ENCODE measurements at places on chromosomes 6 and 20.
A peak's percentile ranks its signal among the peaks of the same experiment; 100 is the strongest.

GRCh38 chr20:17699931-17700351 is at the start of gene BANF2:
Gene BANF2 (plus strand): TSS chr20:17699966. CDS start chr20:17725026, 25,060 bp downstream.
- no peak for DNase-seq

- DNase-seq: no peak
These were observed 3.2 kb upstream of the DEF6 start for GRCh38 chr6:35294308-35294945.

DNA sequence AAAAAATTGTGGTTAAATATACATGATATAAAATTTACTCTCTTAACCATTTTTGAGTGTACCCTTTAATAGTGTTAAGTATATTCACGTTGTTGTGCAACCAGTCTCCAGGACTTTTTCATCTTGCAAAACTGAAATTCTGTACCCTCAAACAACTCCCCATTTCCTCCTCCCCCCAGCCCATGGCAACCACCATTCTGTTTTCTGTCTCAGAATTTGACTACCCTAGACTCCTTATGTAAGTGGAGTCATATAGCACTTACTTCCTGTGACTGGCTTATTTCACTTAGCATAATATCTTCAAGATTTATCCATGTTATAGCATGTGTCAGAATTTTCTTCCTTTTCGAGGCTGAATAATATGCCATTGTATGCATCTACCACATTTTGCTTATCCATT is 5.1 kb downstream of the VPS16 start:
- no peak for DNase-seq

GRCh38 chr20:53447316-53447715 is 146.3 kb downstream of the ZNF217 start:
- DNase-seq: no peak

DNA sequence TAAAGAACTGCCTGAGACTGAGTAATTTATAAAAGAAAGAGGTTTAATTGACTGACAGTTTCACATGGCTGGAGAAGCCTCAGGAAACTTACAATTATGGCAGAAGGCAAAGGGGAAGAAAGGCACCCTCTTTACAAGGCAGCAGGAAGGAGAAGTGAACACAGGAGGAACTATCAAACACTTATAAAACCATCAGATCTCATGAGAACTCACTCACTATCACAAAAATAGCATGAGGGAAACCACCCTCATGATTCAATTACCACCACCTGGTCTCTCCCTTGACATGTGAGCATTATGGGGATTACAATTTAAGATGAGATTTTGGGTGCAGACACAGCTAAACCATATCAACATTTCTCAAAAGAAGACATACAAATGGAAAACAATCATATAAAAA is 266.3 kb downstream of the EPM2A start:
- no peak for DNase-seq

GRCh38 chr6:80165143-80165542 is 58.7 kb downstream of the BCKDHB start:
- DNase-seq: no peak

GRCh38 chr6:17863901-17864754 is 123.3 kb downstream of the KIF13A start:
- no peak for DNase-seq

DNA sequence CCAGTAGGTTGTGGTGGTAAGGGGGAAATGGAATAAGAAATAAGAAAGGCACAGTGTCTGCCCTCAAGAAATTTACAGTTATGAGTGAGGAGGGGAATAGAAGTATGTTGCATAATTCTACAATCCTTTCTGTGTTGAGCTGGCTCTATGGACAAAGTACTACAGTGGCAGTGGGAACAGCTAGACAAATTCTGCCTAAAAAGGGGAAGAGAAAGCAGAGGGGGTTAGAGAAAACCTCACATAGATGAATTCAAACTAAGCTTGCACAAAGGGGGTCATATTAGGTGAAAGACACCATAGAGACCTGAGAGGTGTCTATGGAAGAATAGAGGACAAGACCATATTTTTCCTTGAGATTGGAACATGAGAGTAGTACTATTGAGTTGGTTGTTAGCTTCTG is 146.9 kb upstream of the VGLL2 start:
- no peak for DNase-seq

GRCh38 chr6:16338577-16339264 is 100.3 kb downstream of the GMPR start:
- DNase-seq: no peak

DNA sequence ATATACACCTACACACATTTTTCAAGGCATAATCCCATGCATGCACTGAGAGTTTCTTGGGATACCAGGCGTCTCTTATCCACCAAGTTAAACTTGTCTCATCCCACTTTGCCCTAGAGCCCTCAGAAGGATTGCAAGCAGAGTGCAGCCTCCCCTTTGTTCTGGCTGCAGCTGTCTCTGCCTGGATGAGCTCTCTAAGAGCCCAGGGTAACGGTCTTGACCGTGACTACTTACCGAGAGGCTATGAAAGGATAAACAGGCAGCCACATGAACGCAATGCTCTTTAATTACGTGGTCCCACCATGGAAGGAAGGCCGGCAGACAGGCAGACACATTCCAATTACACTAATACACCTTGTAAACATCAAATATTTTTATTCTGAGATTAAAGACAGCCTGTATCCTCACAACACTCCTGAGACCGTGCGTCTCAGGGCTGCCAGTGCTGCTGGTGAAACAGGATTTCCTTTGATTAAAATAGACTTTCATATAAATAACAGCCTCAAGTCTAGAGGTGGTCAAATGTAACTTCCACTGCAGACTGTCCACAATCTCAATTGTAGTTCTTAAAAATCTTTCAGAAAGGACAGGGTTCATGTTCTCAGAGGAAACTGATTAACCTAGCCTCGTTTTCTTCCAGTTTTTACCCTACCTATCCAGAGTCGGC is 210.0 kb upstream of the PRDM1 start:
- DNase-seq: no peak

- DNase-seq: no peak
These were observed 3.5 kb upstream of the LTA start for GRCh38 chr6:31568537-31568961.

- no peak for DNase-seq
These were observed 100.6 kb downstream of the NKAIN2 start for GRCh38 chr6:123904228-123904627.

DNA sequence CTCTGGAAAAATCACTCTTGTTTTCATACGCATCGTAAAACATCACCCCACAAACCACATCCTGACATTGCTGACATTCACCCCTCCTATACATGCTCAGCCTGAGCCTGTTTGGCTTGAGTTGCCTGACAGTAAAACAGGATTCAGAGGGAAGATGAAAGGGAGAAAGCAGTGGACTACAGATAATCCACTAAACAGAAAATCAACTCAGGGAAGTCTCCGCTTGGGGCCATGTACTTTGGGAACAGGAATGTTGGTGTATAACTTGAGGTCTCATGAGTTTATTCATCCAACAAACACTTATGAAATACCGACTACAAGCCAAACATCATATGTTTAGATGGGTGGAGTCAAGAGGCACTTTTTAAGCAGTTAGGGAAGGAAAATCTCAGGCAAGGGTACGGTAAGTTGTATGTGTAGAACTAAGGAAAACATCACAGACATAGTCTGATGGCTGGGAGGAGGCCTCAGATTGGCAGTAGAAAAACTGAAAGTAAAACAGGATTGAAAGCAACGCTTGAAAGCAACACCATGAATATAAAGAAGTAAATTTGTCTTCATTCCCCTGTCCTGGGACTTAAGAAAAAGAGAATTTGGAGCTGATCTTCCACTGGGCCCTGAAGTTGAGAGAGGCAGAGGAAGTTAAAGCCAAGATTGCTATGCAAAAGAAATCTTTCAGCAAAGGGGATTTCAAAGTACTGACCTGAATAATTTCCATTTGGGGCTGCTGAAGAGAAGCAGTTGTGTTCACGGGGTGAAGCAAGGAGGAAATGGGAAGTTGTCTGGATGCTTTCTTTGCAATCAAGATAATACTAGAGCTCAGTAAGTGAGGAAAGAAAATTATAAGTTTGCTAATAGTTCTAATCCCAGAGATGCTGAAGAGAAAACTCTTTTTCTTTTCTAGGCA is 28.8 kb downstream of the PDE7B start:
- DNase-seq: no peak

- no peak for DNase-seq
These were observed 556 bp downstream of the NKX2-4 start for GRCh38 chr20:21396599-21397340.

- no peak for DNase-seq
These were observed 1274.9 kb upstream of the GJE1 start for GRCh38 chr6:140857739-140858380.

- DNase-seq: no peak
These were observed 48.0 kb downstream of the ADTRP start for GRCh38 chr6:11730641-11731040.

DNA sequence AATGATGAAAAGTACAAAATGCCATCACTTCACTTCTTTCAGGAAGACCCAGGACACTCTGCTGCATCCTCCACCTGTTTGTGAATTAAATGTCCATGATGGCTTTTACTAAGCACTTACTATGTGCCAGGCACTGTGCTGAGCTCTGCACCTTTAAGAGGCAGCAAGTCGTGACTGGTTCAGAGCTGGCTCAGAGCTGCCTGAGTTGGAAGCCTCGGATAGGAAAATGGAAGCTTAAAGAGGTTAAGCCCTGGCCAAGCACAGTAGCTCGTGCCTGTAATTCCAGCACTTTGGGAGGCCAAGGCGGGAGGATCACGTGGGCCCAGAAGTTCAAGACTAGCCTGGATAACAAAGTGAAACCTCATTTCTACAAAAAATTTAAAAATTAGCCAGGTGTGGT is 95.6 kb downstream of the SNX5 start:
- DNase-seq: no peak

DNA sequence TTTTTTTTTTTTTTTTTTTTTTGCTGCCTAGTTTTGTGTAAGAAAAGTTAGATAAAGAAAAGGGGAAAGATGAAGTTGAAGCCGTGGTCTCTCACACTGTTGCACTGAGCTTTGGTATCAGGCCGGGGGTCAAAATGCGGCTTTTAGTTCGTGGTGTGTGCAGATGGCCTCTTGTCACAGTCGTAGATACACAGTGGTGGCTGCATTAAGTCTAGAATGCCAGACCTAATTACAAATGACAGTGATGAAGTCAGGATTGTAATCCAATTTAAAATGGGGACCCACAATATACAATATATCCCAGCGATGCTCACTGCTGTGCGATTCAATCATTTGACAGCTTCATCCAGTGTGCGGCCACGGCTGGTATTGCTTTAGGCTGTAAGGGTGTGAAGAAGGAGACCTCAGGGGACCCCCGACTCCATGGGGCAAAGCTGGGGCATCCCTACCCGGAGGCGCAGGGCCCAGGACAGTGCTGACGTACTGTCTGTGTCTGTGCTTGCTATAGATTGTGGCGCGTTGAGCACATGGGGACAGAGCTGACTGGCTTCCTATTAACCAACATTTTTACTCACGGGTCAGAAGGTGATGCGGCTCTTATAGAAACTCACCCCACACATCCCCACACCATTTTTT is 210.0 kb upstream of the SOX4 start:
- no peak for DNase-seq

GRCh38 chr6:35044761-35045421 is 96.2 kb downstream of the TCP11 start:
- DNase-seq: no peak

GRCh38 chr6:148182378-148182777 is 160.3 kb upstream of the SASH1 start:
- DNase-seq: no peak

GRCh38 chr6:105108631-105109262 is 71.1 kb downstream of the POPDC3 start:
- no peak for DNase-seq

DNA sequence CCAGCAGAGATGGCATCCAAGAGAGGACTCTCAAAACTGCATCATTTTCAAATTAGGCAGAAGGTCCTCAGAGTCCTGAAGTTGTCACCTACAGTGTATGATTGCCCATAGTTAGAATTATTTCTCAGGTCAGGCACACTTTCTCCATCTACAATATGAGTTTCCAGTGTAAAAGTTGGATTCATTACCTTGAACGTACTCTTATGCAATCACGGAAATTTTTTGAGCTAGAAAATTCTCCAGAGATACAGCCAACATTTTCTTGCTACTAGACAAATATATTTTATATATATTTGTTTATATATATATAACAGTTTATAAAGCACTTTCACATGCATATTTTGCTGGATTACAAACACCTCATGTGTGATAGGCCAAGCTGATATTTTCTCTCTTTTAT is 29.4 kb upstream of the SERPINB1 start:
- DNase-seq: no peak

DNA sequence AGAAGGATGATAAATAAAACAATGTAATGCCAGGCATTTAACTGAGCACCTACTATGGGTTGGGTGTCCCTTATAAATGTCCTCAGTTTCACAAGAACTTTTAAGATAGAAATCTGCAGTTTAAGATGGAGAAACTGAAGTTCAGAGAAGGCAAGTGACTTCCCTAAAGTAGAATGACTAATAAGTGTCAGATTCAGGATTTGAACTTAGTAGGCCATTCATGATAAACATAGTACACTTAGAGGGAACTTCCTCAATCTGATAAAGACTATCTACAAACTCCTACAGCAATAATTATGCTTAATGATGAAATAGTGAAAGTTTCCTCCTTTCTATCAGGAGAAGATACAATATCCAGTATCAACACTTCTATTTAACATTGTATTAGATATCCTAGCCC is 43.9 kb downstream of the NCR2 start:
- no peak for DNase-seq

GRCh38 chr6:125789576-125790357 is 993 bp upstream of the NCOA7 start:
- DNase-seq: no peak

DNA sequence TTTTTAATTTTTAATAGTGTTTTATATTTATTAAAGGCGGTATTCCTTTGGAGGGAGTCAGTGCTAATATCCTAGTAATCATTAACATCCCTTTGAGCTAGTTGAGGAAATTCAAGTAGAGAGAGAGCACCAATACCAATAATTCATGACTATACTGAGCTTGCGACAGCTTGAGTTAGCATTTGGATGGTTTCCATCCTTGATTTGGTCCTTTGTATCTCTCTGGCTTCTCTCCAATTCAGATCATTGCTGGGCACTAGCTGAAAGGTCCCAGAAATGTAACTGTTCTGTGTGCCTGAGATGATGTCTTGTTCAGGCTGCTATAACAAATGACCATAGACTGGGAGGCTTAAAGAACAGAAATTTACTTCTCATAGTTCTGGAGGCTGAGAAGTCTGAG is 77.0 kb downstream of the RNF144B start:
- DNase-seq: peak; percentile 48

DNA sequence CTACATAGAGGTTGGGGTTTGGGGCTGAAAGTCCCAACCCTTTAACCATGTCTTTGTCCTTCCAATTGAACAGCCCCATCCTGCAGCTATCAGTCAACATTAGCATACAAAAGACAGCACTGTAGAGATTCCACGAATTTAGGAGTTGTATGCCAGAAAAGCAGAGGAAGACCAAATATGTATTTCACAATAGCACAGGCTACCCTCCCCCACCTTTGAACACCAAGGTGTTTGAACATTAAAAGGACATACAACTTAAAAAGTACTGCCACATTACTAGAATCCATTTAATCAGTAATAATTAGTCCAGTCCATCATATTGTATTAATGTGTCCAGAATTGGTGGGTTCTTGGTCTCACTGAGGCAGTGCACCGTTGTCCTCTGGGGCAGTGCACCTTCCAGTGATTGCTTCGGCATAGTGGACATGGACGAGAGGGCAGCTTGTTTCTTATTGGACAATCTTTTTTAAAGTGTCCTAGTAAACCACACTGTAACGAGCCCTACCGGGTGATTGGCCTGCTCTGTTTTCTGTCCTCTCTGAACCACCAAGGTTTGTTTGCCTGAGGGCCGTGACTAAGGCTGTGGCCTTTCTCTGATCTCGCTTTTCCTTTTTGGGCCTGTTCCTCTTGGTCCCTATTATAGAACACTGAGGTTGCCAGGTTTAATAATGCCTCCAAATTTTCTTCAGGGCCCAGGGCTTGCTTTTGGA is 36.4 kb downstream of the GSTA4 start:
- DNase-seq: no peak
